SK-MEL-5 (cell line): ENCODE measurements at places on chromosomes 6 and 20. TPM values are rescaled to one million over a fixed set of nuclear protein-coding genes. Genes with fewer than 3 reads are reported as not detected.

DNA sequence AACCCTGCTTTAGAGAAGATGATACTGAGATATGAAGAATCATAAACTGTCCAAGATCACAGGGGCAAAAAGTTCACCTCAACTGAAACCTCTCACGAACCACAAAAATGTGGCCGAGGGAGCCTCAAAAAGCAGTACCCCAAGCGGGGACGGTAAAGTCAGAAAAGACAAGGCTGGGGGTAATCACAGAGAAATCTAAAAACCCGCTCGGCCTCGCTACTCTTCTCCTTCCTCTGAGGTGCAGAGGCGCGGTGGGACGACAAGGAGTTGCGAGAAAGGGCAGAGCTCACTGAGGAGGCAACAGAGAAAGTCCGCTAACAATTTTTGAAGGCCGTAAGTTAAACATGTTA lies 356 bp upstream of the IRAK1BP1 start:
- DNase-seq, result no peak

- DNase-seq, result no peak
Measured at GRCh38 chr6:103720393-103720792, 1139.3 kb downstream of the HACE1 start.

GRCh38 chr6:46893648-46894047 lies 28.1 kb downstream of the ADGRF5 start:
- DNase-seq, result no peak

GRCh38 chr6:28907394-28907793 lies 16.4 kb downstream of the TRIM27 start:
- DNase-seq, result peak; percentile 56

DNA sequence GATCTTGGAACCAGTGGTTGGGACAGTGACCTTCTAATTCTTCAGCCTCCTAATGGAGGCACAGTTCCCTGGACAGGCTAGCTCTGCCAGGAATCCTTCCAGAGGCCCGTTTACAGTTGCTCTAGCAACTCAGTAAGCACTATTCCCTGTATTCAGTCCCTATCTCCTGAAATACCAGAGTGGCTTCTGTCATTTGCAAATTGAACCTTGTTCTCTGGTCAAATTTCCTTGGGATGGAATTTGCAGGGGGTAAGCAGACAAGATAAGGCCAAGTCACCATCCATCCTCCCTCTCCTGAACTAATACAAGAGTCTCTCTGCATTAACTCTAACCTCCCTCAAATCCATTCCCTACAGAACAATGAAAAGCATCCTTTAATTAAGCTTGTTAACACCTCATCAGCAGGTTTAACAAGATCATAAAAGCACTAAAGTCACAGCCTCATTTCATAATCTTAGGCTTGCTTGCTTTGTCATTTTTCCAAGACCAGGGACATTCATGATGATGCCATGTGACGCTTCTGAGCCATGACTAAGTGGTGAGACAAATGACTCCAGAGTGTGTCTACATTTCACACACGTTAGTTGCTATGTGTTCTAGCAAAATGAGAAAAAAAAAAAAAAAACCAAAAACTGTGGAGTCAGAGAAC lies 37.1 kb downstream of the SLC22A23 start:
- DNase-seq, result no peak

DNA sequence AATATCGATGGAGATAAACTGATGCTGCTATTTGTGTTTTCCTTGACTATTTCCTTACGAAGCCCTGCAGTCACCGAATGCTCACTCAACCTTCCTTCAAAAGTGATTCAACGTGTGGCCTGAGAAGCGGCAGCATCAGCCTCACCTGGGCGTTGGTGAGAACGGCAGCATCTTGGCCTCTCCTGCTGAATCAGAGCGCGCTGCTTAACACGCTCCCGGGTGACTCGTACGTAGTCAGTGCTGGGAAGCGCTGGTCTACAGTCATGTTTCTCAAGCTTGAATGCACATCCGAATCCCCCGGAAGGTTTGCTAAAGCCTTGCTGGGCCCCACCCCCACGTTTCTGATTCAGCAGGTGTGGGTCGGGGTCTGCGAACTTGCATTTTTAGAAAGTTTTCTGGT lies 214.1 kb upstream of the RREB1 start:
- no peak for DNase-seq

DNA sequence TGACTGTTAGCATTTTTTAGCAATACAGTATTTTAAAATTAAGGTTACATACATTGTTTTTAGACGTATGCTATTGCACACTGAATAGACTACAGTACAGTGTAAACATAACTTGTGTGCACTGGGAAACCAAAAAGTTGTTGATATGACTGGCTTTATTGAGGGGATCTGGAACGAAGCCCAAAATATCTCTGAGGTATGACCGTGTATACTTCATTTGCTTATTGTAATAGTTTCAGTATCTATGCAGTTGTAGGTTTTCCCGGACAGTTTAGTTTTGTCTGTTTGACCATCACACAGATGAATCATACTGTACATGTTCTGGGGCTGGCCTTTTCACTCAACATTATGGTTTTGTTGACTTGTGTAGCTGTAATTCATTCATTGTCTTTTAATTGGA lies 6.9 kb upstream of the ZBTB12 start:
- peak; percentile 20 for DNase-seq

The WFDC10B gene
- not detected in 2 replicates for total RNA-seq
